ENCODE measurements at places on chromosomes 2 and 18.

- H3K4me1 ChIP-seq = peaks cover 24% of the 10 kb centered on the region
- no peaks in the 10 kb centered on the region for H3K36me3 ChIP-seq
- H3K27me3 ChIP-seq = peaks cover 27% of the 10 kb centered on the region
- peak overlapping the region; percentile 91 for H3K4me3 ChIP-seq
- peak overlapping the region; percentile 11 for H3K27ac ChIP-seq
Observed at GRCh38 chr2:100818003-100818605, 1.8 kb upstream of the NPAS2 start.

GRCh38 chr2:112870841-112871835 lies 34.6 kb upstream of the IL1B start:
- no peak for DNase-seq
- no peak overlapping the region for H3K4me3 ChIP-seq
- H3K36me3 ChIP-seq = peaks cover 13% of the 10 kb centered on the region
- peaks cover 6% of the 10 kb centered on the region for H3K4me1 ChIP-seq
- peaks cover 49% of the 10 kb centered on the region for H3K27me3 ChIP-seq

GRCh38 chr18:49668574-49669275 lies 106.9 kb downstream of the LIPG start:
- no peak overlapping the region for H3K4me3 ChIP-seq
- peaks cover 74% of the 10 kb centered on the region for H3K27me3 ChIP-seq
- H3K27ac ChIP-seq = no peak overlapping the region
- H3K36me3 ChIP-seq = no peaks in the 10 kb centered on the region
- no peak for DNase-seq

- H3K27ac ChIP-seq = no peak overlapping the region
- no peak for DNase-seq
- H3K36me3 ChIP-seq = no peaks in the 10 kb centered on the region
- no peaks in the 10 kb centered on the region for H3K4me1 ChIP-seq
Observed at GRCh38 chr2:14256890-14257289, 375.6 kb upstream of the LRATD1 start.

DNA sequence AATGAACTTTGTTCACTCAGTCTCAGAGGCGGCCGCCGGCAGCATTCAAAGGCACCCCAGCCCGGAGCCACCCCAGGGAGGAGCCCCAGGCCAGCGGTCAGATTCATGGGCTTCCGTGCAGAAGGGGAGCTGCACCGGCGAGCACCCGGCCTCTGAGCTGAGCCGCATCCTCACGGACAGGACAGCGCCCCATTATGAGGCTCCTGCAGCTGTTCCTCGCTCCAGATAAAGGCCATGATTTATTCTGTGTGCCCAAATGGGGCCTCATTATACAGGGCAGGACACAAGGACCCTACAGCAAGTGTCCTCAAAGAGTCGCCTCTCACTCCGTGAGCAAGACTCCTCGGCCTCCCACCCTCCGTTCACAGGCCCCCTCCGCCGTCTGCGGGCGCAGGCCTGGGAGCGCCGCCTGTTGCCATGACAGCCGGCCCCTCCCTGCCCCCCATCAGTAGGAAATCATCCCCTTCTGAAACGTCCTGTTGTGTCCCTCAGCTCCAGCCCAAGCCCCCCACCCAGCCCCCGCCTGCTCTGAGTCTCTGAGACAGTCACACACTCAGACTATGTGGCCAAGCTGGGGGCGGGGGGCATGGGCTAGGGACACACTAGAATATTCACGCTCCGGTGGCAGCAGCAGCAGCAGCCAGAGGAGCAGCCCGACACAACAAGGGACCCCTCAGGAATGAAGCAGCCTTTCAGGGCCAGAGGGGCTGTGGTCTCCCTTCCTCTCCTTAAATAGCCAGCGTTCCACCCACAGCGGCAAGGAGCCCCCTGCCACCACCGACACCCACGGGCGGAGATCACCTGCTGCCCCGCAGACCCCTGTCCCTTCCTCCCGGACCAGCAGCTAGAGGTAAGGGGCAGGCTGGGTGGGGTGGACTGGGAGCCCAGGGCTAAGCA lies at the start of gene GPR17:
TSS of gene GPR17 (plus strand) at position 759 of the 897 bp plus-strand sequence. CDS start 4,583 bp downstream, outside the sequence.
- H3K4me1 ChIP-seq = peaks cover 22% of the 10 kb centered on the region
- H3K36me3 ChIP-seq = no peaks in the 10 kb centered on the region
- no peak within 1 kb of the TSS for H3K4me3 ChIP-seq
- peak within 1 kb of the TSS; percentile 39 for H3K27ac ChIP-seq
- no peaks in the 10 kb centered on the region for H3K27me3 ChIP-seq

DNA sequence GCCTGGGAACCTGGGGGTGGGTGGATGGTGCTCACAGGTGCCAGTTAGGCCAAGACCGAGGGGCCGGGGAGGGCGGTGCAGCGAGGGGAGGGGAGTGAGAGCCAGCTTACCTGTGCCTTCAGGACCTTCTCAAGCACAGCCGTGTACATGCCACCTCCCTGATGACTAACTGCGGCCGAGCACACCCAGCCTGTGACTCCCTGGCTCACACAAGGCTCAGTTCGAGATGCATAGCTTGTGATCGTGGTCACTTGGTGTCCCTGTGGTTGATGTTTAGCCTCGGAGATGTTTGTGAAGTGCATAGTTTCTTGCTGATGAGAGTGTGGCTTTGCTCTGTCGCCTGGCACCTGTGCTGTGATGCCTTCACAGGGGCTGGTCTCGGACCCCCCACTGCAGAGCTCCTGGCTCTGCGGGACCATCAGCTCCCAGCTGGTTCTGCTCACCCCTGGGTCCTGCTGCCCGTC lies 84.5 kb upstream of the ODC1 start:
- H3K4me3 ChIP-seq = no peak overlapping the region
- H3K27ac ChIP-seq = no peak overlapping the region
- peaks cover 6% of the 10 kb centered on the region for H3K27me3 ChIP-seq
- no peak for DNase-seq
- H3K4me1 ChIP-seq = peaks cover 5% of the 10 kb centered on the region

DNA sequence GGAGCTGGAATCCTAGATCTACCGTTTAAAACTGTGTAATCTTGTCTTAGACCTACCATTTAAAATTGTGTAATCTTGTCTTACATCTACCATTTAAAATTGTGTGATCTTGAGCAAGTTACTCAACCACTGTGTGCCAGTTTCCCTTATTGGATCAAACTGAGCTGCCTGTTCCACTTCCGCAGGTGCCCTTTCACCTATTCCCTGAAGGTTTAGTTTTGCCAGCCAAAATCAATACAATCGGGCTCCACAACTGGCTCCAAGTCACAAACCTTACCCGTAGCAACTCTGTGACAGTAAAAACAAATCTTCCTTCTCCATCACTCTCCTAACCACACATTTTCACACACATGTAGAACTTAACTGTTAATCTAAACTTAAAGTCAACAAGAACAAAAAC lies 20.1 kb downstream of the DOCK10 start:
- no peaks in the 10 kb centered on the region for H3K27me3 ChIP-seq
- peaks cover 59% of the 10 kb centered on the region for H3K4me1 ChIP-seq
- DNase-seq = no peak
- no peak overlapping the region for H3K4me3 ChIP-seq

- no peak overlapping the region for H3K4me3 ChIP-seq
- H3K36me3 ChIP-seq = no peaks in the 10 kb centered on the region
- no peaks in the 10 kb centered on the region for H3K4me1 ChIP-seq
- no peak for DNase-seq
Observed at GRCh38 chr2:137937778-137938177, 26.5 kb upstream of the HNMT start.

GRCh38 chr18:48659188-48660009 lies 120.6 kb downstream of the CTIF start:
- H3K36me3 ChIP-seq = no peaks in the 10 kb centered on the region
- H3K27me3 ChIP-seq = peaks cover 19% of the 10 kb centered on the region
- no peak overlapping the region for H3K27ac ChIP-seq

GRCh38 chr2:105427485-105427884 lies 28.6 kb upstream of the FHL2 start:
- peaks cover 16% of the 10 kb centered on the region for H3K4me1 ChIP-seq
- no peak for DNase-seq
- H3K36me3 ChIP-seq = peaks cover 2% of the 10 kb centered on the region

DNA sequence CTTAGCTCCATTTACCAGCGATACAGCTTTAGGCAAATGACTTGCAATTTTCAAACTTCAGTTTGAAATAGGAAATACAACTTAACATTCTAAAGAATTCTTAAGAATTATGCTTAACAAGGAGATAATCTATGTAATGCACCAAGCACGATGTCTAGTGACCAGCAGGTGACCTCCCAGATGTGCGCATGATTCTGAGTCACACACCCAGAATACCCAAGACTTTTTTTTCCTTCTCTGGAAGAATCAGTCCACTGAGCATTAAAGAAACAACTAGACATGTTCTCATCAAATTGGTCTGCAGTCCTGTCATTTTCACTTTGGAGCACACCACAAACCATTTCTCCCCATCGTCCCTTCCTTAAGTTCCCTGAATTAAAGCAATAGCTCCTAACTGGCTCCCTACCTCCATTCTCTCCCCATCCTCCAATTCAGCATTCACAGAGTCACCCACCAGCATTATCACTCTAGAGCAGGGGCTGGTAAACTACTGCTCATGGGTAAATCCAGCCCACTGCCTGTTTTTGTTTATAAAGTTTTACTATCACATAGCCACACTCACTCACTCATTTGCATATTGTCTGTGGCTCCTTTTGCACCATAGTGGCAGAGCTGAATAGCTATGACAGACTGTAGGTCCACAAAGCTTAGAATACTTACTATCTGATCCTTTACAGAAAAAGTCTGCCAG lies 13.2 kb downstream of the EVA1A start:
- no peak overlapping the region for H3K27ac ChIP-seq
- H3K27me3 ChIP-seq = peaks cover 52% of the 10 kb centered on the region
- H3K4me3 ChIP-seq = no peak overlapping the region
- H3K4me1 ChIP-seq = no peaks in the 10 kb centered on the region
- H3K36me3 ChIP-seq = no peaks in the 10 kb centered on the region

DNA sequence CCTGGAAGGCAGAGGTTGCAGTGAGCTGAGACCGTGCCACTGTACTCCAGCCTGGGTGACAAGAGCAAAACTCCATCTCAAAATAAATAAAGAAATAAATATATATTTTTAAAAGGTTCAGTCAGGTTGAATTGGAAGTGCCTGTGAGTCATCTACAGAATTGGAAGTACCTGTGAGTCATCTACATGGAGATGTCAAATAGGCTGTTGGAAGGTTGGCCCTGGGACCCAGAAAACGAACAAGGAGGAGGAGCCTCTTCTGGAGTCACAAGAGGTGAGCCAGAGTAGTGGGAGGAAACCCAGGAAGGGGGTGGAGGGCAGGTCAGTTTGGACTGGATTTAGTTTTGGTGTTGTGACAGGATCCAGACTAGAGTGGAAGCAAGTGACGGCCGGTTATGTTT lies 15.2 kb upstream of the SCYGR1 start:
- peaks cover 12% of the 10 kb centered on the region for H3K27me3 ChIP-seq
- no peak for DNase-seq
- H3K4me3 ChIP-seq = no peak overlapping the region
- peaks cover 12% of the 10 kb centered on the region for H3K4me1 ChIP-seq
- no peaks in the 10 kb centered on the region for H3K36me3 ChIP-seq

- H3K4me3 ChIP-seq = no peak overlapping the region
- no peaks in the 10 kb centered on the region for H3K36me3 ChIP-seq
- H3K27ac ChIP-seq = no peak overlapping the region
- peaks cover 3% of the 10 kb centered on the region for H3K4me1 ChIP-seq
- DNase-seq = no peak
Observed at GRCh38 chr2:20137884-20138283, 86.5 kb upstream of the LAPTM4A start.

GRCh38 chr18:31983976-31984375 lies 34.6 kb upstream of the RNF125 start:
- H3K4me1 ChIP-seq = peaks cover 18% of the 10 kb centered on the region
- H3K36me3 ChIP-seq = no peaks in the 10 kb centered on the region
- H3K4me3 ChIP-seq = no peak overlapping the region
- H3K27ac ChIP-seq = peak overlapping the region; percentile 72
- no peaks in the 10 kb centered on the region for H3K27me3 ChIP-seq
- no peak for DNase-seq

- no peak overlapping the region for H3K27ac ChIP-seq
- DNase-seq = no peak
- no peaks in the 10 kb centered on the region for H3K4me1 ChIP-seq
- H3K27me3 ChIP-seq = no peaks in the 10 kb centered on the region
- H3K4me3 ChIP-seq = no peak overlapping the region
Observed at GRCh38 chr2:49146401-49146800, 7.9 kb downstream of the FSHR start.

DNA sequence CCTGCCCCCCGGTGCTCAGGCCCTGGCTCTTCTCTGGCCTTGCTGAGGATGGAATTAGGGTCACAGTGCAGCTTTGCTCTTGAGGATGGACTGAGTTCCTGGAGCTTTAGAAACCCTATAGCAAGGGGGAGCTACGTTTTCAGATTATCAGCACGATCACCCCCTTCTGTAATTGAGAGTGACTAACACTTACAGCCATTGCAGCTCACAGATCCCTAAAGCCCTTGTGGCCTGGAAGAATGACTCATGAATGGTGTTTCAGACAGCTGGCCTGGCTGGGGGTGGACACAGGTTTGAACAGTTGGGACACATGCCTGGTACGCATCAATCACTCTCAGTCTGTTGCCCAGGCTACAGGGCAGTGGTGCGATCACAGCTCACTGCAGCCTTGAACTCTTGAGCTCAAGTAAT lies 79.7 kb upstream of the IGFBP5 start:
- H3K36me3 ChIP-seq = peaks cover 5% of the 10 kb centered on the region
- peaks cover 13% of the 10 kb centered on the region for H3K27me3 ChIP-seq
- H3K4me1 ChIP-seq = peaks cover 2% of the 10 kb centered on the region

DNA sequence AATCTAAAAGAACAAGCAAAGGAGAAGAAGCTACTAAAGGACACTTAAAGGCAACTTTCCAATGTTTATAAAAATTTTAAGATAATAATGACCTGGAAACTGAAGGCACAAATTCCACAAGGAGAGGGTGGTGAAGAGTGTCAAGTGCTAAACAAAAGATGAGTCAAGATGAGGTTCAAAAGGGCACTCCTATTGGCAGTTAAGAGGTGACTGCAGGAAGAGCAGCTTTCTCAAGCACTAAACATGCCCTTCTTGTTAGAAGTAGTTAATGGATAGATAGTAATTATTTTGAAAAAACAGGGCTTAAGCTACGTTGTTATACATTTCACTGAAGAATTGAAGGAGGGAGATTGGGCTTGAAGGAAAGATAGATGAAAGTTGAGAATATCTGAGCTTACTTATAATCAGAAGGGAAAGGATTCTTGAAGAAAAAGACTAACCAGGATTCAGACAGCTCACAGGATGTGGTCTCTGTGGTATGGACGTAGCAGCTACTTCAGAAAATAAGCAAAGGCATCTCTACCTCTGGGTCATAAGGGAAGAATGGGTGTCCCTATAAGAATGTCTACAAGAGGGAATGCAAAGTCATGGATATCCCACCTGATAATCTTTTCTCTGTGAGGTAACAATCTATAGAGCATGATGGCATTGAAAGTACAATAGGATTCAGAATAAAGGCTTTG lies 454.7 kb upstream of the SLC39A10 start:
- no peak for DNase-seq
- peak overlapping the region; percentile 0 for H3K27ac ChIP-seq
- H3K4me1 ChIP-seq = peaks cover 11% of the 10 kb centered on the region
- no peak overlapping the region for H3K4me3 ChIP-seq
- no peaks in the 10 kb centered on the region for H3K27me3 ChIP-seq
- no peaks in the 10 kb centered on the region for H3K36me3 ChIP-seq

DNA sequence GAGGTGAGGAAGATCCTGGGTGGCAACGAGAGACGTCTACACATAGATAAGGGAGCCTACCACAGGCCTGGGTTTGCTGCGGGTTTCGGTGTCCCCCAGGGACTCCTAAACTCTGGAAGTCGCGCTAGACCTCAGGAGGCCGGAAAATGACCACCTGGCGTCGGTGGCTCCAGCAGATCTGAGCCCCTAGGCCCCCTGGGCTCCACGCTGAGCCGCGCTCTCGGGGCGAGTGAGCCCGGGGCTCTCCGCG lies 987 bp upstream of the DLX1 start:
- H3K4me3 ChIP-seq = peak overlapping the region; percentile 85
- peak overlapping the region; percentile 92 for H3K27ac ChIP-seq
- H3K4me1 ChIP-seq = peaks cover 50% of the 10 kb centered on the region
- no peaks in the 10 kb centered on the region for H3K36me3 ChIP-seq
- peaks cover 91% of the 10 kb centered on the region for H3K27me3 ChIP-seq
- DNase-seq = no peak
